ENCODE measurements at places on chromosomes 4 and X.

DNA sequence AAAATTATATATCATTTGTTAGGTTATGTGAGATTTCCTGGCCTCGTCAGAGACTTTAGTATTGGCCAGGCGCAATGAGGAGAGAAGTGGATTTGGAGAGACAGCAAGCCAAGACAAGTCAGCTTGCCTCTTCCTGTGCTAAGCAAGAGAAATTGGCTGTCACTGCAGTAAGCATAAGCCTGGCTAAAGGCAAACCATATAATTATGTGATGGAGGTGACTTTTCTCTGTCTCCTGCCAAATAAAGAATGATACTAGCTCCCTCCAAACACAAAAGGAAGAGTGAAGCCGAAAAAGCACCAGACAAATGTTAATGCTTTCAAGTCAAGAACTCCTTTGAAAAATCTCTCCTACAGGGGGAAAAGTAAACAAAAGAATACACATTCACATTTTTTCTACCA, 2246.0 kb downstream of the ARAP2 start:
- no peak for DNase-seq

- no peak for DNase-seq
Measured at GRCh38 chr4:30844861-30845582, 124.9 kb downstream of the PCDH7 start.

DNA sequence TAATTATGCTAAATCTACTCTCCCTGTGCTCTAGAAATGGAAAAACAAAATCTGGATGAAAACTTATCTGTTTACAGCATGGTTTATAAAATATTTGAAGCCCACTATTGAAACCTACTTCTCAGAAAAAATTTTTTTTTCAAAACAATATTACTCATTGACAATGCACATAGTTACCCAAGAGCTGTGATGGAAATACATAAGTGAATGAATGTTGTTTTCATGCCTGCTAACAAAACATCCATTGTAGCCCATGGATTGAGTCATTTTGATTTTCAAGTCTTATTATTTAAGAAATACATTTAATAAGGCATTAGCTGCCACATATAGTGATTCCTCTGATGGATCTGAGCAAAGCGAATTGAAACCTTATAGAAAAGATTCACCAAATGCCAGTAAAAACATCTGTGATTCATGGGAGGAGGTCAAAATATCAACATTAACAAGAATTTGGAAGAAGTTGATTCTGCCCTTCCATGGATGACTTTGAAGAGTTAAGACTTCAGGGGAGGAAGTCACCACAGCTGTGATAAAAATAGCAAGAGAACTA, 144.7 kb upstream of the HHIP start:
- no peak for DNase-seq

- no peak for DNase-seq
Measured at GRCh38 chr4:8731364-8731763, 138.8 kb downstream of the CPZ start.

Data from stimulated activated CD4-positive, alpha-beta T cell treated with anti-CD3 and anti-CD28 coated beads, Interleukin-12 subunit alpha, Interleukin-12 subunit beta, amount 100 ng/mL, for 48 hours (primary cell).